ENCODE measurements at places on chromosomes 6 and 20.
A peak's percentile ranks its signal among the peaks of the same experiment; 100 is the strongest.

- peak; percentile 83 for DNase-seq
These were observed 20.9 kb upstream of the POM121L2 start for GRCh38 chr6:27332692-27333641.

DNA sequence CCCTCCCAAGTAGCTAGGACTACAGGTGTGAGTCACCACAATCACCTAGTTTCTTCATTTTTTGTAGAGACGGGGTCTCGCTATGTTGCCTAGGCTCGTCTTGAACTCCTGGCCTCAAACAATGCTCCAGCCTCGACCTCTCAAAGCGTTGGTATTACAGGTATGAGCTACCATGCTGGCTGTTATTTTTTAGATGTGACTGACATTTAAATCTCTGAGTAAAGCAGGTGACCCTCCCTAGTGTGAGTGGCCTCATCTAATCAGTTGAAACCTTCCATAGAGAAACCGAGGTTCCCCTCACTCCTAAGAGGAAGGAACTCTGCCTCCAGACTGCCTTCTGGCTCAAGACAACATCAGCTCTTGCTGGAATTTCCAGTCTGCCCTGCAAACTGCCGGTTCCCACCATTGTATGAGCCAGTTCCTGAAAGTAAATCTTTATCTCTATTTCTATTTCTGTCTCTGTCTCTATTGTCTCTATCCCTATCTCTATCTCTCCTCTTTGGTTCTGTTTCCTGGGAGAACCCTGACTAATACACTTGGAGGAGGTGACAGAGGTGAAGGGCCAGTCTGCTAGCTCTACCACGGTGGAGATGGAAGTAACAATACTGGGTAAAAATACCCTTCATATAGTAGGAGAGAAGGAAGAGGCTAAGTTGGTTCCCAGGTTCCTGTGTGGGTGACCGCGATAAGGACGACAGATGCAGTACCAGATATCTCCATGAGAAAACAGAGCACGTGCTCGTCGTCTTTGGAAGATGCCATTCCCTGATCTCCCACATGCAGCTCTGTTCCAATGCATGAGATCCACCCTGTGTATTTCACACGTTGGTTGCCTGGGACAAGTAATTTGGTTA, 81.0 kb downstream of the MYB start:
- DNase-seq, result no peak

GRCh38 chr6:37547564-37548061, 47.9 kb upstream of the CCDC167 start:
- no peak for DNase-seq

DNA sequence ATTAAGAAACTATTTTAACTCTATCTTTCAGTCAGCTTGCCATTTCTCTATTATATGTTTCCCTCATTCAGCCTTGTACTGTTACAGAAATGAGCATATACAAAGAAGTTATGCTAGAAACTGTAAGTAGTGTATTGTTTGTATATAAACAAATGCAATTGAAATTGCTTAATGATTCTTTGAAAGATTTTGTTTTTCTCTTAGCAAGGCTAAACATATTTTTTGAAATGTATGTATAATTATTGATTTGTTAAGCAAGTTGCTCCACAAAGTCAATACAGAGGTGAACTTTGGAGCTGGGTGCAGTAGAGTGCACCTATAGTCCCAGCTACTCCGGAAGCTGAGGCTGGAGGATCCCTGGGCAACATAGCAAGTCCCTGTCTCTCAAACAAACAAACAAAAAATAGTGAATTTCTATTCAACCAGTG, 253.6 kb downstream of the RNGTT start:
- DNase-seq, result no peak

DNA sequence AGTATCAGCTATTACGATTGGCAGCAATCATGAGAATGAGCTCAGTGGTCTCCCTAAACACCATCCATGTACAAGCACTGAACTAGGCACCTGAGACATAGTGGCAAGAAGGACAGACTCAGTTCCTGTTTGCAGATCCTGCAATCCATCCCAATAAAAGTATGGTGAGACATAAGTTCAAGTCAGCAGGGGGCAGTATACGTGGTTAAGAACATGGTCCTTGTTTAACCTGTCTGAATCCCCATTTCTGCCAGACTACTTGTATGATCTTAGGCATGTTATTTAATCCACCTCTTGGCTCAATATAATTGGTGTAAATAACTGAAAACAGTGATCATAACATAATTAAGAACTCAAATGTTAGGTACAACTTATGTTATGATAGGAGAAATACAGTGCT, 33.2 kb upstream of the PNISR start:
- DNase-seq, result peak; percentile 22

DNA sequence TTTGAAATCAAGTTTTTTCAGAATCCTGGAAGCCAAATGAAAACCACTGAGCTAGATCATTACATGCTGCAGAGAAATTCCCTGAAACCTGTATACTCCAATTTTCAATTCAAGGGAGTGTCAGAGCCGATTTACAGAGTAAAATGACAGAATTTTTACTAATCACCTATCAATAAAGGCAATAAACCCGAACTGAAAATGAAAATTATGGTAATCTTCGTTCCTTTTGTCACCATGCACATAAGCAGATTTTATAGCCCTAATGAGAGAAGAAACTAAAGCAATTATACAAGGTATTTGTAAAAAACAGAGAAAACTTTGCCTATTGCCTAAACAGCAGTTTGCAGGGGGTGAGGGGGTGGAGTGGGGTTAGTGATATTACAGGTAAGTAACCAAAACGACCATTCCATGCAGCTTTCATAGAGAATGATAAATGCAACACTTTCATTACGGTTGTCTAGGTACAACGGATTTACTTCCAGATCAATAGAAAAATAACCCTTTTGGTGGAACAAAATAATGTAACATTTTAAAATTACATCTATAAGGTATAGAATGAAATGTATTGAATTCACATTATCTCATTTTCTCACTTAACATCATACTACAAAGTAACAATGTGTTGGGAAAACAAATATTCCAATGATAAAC, 115.2 kb upstream of the BEND6 start:
- no peak for DNase-seq
